PC-9 (cell line): ENCODE measurements at places on chromosomes 6 and 20. TPM values are rescaled to one million over a fixed set of nuclear protein-coding genes. Genes with fewer than 3 reads are reported as not detected.

The ZNF217 gene
- 63.8 and 67.3 TPM in 2 replicates for total RNA-seq

The RNGTT gene
- total RNA-seq = 13.3 and 15.2 TPM in 2 replicates

The LY6G5C gene
- total RNA-seq = 2.6 and 3.7 TPM in 2 replicates

The HLA-DRA gene
- total RNA-seq = not detected in 2 replicates

The SLCO4A1 gene
- total RNA-seq = 14.1 and 19.3 TPM in 2 replicates

The SAMHD1 gene
- 14.0 and 21.2 TPM in 2 replicates for total RNA-seq

The CNKSR3 gene
- total RNA-seq = 3.4 and 4.7 TPM in 2 replicates

The OTOR gene
- total RNA-seq = not detected in 2 replicates

The SNX21 gene
- total RNA-seq = 9.8 and 13.3 TPM in 2 replicates

The GFOD1 gene
- 0.68 and 1.2 TPM in 2 replicates for total RNA-seq

The GMEB2 gene
- 18.9 and 19.3 TPM in 2 replicates for total RNA-seq

The TP53TG5 gene
- 0.23 TPM in 1 of 2 replicates, not detected in the other for total RNA-seq

The SLC35D3 gene
- not detected in 2 replicates for total RNA-seq

The PRL gene
- total RNA-seq = not detected in 2 replicates

The CGAS gene
- 25.5 and 26.1 TPM in 2 replicates for total RNA-seq

The MRAP2 gene
- total RNA-seq = not detected in 2 replicates

The CYP39A1 gene
- 2.9 and 5.6 TPM in 2 replicates for total RNA-seq

The ZBP1 gene
- total RNA-seq = not detected in 2 replicates

The TMEM14A gene
- 48.9 and 75.2 TPM in 2 replicates for total RNA-seq

The STMND1 gene
- 0.26 TPM in 1 of 2 replicates, not detected in the other for total RNA-seq
